ENCODE measurements at places on chromosomes 12 and 14.

DNA sequence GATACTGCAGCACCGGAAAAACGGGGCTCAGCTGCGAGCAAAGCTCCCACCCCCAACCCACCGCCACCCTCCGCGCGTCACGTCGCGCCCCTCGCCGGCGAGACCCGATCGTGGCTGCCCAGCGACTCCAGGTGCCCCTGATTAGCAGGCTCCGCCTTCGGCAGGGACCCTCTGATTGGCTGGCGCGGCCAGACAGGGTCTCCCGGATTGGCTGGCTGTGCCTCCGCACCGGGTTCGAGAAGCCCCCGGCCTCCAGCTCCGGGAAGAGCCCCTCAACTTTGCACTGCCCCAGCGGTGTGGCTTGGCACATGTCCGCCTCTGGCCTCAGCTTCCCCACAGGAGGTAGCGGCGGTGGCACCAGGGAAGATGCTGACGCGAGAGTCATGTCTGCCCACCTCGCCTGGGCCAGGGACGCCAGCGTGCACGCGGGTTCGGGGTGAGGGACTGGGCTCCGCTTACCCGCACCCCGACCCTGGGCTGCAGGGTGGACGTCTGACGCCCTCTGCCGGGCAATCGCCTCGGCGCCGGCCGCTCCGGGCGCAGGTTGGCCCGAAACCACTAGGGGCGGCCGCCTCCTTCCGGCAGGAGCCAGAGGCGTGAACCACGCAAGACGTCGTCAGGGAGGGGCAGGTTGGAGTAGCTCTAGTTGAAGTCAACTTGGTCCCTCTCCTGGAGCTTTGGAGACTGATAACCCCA, 498 bp upstream of the RHOF start:
- peak; percentile 93 for DNase-seq

DNA sequence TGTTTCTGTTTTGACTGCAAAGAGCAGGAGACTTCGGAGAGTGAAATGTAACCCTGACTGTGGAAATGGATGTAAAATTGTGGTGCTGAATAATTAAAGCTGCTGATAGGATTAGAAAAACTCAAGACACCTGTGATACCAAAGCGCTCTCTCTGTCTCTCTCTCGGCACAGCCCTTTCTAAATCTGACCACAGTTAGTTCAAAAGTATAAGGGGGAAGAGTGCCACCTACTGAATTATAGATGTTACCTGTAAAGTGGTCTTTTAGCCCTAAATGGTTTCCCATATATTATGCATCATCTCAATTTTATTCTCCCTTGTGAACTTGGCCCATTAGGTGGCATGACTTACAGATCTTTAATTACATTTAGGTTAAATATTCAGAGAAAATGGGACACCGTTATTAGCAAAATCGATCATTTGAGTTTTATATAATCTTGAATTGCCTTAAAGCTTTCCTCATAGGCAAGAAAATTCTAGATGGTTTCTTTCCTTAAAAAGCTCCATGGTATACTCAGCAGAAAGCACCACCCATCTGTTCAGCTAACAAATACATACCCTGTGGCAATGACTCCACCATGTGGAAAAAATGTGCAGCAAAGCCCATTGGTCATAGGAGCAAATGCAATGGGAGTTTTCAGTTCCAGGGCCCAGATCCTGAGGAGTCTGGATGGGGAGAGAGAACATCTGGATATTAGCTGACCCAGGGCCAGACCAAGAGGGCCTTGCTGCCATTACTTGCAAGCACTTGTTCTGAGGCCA, 18.1 kb downstream of the RFC5 start:
- no peak for DNase-seq

- no peak for DNase-seq
Observed at GRCh38 chr12:20508962-20509361, 140.6 kb downstream of the PDE3A start.

DNA sequence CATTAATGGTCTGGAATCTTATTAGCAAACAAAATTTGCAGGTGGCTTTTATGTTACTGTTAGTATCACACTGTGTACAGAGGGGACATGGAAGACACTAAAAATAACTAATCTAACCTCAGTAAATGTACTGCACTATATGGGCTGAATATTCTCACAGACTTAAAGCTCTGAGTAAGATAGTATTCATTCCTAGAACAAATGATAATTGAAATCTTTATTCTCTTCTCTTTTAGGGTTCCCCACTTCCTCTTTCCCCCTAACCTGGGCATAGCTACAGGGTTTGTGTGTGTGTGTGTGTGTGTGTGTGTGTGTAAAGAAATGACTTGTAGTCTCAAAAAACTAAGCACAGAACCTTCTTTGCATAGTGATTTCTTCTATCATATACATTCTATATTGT, 21.4 kb upstream of the HECTD1 start:
- no peak for DNase-seq

DNA sequence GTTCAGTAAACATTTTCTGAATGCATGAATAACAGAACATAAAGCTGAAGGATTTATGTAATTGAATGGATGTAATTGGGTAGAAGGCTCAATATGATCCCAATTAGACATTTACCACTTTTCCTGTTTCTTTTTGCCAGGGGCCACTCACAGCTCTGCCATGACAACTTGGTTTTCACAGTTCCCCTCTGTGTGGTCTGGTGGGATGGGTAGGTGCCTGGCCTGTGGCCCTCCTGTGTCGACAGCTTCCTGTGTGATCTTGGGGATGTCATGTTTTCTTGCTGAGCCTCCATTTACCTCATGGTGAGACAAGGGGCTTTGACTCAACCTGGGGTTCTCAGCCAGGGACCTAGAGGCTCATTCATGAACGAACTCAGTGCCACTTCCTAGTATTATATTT, 12.6 kb upstream of the SERPINA10 start:
- DNase-seq = no peak

GRCh38 chr12:46147144-46147543, 121.7 kb downstream of the SLC38A1 start:
- no peak for DNase-seq

DNA sequence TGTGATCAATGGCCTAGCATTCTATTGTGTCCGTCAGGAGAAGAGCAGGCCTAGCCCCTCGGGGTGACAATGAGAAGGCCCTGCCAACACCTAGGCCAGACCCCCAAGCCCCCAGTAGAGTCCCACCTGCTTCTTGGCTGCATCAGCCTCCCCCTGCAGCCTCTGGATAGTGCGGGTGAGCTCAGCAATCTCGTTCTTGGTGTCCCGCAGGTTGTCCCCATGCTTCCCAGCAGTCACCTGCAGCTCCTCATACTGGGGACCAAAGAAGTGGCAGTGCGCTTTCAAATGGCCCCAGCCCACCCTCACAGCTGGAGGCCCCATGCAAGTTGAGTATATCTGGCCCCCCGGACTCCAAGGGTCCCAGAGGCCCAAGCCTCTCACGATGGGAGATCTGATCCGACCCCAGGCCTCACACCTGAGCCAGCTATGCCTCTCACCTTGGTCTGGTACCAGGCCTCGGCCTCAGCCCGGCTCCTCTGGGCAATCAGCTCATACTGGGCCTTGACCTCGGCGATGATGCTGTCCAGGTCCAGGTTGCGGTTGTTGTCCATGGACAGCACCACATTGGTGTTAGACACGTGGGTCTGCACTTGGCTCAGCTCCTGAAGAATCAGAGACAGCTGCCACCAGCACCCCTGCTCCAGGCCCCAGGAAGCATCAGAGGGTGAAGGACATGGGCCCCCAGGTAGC, 10.0 kb upstream of the KRT4 start:
- no peak for DNase-seq

DNA sequence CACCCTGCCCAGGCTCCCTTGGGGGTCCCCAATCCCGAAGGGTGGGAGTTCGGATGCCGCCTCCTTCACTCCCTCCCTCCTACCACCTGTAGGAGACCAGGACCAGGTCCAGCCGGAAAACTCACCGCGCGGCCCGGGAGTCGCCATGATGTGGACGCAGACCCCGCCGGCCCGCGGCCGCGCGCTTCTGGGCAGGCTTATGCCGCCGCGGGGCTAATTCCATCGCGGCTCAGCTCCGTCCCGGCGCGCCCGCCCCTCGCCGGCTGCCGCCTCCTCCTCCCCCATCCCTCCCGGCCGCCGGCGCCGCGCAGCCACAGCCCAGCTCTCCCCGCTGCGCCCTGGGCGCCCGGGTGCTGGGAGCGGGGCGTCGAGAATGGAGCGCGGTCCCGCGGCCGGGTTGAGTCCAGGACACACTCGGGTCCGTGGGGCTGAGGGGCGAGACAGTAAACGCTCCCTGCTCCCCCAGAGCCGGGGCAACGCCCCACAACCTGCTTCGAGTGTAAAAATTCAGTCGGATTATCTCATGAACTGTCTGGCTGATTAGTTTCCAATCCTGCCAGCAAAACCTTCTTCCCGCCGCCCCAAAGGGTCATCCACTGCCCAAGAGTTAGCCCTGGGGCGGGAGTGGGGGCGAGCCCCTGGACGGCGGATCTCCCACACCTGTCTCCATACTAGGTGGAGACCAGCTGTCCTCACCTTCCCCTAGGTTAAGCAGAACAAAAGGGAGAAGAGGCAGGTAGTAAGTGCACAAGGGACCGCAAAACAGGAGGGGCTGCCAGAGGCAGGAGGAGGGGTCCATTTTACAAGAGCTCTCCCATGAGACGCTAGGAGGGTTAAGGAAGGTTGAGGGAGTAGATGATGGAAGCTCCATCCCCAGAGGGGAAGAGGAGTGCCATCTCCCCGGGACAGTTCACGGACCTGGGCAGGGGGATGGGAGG, at the start of gene ANO2:
TSS of gene ANO2 (minus strand) at position 189 of the 938 bp plus-strand sequence. CDS start at position 147, 42 bp downstream.
- DNase-seq = no peak

DNA sequence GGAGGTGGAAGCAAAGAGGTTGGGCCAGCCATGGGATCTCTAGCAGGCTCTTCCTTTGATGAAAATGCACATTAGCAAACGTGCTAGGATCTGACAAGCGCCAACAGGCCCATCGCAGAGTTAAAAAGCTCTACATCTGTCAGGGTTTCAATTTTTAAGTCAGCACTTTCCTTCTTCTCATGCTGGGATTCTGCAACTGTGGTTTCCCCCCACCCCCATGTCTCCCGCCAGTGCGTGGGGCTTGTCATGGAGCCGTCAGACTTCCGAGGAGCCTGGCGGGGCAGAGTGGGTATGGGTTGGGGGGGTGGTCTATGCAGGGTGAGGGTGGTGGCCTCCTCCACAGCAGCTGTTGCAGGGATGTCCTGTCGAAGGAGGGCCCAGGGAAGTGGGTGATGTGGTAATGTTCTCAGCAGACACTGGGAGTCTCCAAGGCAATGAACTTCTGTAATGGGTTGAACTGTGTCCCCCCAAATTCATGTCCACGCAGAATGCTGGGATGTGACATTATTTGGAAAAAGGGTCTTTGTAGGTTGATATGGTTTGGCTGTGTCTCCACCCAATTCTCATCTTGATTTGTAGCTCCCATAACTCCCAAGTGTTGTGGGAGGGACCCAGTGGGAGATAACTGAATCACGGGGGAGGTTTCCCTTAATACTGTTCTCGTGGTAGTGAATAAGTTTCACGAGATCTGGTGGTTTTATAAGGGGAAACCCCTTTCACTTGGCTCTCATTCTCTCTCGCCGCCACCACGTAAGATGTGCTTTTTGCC, 115.2 kb upstream of the MAP1LC3B2 start:
- DNase-seq = no peak

DNA sequence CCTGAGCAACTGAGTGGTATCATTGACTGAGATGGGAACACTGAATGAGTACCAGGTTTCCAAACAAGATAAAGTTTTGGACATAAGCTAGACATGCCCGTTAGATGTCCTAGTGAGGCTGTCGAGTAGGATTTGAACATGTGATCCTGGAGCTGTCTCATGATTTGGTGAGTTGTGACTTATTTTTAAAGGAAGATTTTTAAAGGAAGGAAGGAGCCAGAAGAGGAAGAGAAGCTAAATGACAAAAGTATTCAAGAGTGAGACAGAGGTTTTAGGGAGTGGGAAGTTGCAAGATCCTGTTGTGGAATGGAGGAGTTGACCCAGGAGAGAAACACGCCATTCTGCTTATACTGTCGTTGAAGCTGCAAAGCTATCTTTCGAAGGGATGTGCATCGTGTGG, 82.1 kb downstream of the SAMD4A start:
- DNase-seq = no peak

DNA sequence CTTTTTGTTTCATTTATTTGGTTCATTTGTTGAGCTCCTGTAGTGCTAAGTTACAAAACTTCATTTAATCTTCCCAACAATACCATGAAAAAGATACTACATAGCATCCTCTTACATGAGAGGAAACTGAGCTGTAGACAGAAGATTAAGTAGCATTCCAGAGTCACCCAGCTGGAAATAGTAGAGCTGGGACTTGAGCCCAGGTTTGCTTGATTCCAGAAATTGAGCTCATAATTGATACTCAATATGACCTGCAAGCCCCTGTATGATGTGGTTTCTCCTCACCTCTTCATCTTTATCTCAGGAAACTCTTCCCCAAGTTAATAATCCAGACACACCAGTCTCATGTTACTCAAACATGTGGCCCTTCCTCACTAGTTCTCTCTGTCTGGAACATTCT, 87.0 kb upstream of the DAAM1 start:
- no peak for DNase-seq

DNA sequence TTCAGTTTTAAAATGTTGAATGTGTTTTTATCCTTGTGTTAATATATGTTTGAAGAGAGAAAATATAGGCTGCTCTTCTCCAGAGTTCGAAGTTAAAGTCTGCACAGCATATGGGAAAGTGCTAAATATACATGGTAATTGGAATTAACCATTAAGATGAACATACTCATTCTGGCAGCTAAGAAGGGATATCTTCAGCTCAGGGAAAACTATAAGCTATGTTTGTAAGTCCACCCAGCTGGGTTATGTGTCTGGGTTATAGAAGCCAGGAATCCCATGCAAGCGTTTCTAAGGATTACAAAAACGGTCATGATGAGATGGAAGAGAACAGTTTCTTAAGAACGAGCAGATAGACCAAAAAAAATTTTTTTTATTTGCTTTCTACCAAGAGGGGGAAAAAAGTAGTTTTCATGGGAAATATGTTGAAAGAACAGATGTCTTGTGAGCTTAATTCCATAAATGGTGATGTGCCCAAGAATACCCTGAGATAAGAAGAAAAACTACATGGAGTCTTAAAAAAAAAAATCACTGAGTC, 198.9 kb downstream of the FBXL14 start:
- no peak for DNase-seq

DNA sequence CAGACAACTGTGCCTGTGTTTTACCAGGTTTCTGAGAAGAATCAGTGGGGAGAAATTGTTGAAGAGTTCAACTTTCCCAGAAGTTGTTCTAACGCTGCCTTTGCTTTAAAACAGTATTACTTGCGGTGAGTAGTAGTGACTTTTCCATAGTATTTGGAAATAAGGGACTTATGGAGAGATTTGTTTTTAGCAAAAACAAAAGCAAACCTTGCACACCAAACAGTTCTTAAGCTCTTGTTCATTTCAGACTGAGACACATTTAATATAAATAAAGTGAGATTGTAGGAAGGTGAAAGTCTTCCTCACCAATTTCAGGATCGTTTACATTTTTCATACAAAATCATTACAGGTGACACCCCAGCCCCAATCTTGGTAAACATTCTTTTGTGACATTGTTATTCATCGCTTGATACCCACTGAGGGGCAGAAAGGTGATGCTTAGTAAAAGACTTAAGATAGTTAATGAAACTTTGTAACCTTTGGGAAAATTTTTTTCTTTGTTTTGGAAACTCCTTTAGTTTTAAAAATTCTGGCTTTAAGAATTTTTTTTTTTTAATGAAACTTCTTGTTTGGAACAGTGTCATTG, 1.8 kb downstream of the ARID2 start:
- DNase-seq = no peak

GRCh38 chr12:64057706-64058105, 164.4 kb downstream of the KICS2 start:
- DNase-seq = no peak

- no peak for DNase-seq
Observed at GRCh38 chr12:124852911-124853427, 10.7 kb downstream of the SCARB1 start.
